ENCODE measurements at places on chromosomes 6 and 20.

- no peak for DNase-seq
Observed at GRCh38 chr6:49097116-49097515, 365.9 kb downstream of the MMUT start.

- no peak for DNase-seq
Observed at GRCh38 chr20:58201616-58202015, 26.8 kb downstream of the ANKRD60 start.

GRCh38 chr6:145534989-145535388 lies 200.3 kb downstream of the EPM2A start:
- no peak for DNase-seq

DNA sequence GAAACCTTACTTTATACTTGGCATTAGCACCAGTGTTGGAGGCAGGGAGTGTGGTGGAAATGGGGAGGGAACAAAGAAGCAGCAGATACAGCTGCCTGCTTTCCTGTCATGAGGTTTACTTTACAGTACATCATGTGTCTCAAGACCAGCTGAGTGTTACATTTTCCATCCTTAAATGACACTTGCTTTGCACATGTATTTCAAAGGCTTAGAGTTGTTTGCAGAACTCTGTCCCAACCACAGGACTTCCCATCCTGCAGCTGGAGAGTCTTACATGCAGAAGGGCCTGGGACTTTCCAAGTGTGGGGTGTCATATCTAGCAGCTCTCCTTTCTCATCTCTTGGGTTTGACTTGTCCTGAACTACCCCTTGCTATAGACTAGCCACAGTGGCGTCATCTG lies 395.9 kb downstream of the DHX35 start:
- DNase-seq = no peak

DNA sequence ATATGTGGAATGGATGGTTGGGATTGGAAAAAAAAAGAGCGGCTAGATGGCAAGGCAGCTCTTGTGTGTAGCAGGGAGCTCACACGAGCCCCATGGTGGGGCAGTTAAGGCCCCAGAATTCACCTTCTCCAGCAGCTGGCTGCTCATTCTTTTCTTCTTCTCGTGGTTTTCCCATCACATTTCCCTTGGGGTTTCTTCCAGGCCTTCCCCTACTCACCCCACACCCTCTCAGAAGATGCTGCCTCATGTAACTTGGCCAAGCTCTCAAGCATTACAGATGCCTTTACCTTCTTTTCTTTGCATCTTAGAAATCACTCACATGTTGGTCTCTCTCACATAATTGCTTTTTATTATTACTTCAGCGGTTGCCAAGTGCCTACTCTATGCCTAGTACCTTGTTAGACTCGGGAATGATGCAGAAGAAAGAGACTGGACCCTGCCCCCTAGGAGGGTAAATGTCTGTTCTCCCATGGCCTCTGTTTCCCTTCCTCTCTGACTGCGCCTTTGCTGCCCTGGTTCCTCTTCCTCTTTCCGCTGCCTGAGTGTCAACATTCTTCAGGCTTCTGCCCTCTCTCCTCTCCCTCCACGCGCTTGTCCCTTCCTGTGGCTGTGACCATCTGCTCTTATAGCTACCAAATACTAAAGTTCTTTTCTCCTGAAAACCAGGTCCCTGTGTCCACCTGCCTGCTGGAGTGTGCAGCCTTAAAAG lies 28.6 kb downstream of the PPARD start:
- DNase-seq = no peak

All from glutamatergic neuron (in vitro differentiated cells).